ENCODE measurements at places on chromosomes 3 and 15.

DNA sequence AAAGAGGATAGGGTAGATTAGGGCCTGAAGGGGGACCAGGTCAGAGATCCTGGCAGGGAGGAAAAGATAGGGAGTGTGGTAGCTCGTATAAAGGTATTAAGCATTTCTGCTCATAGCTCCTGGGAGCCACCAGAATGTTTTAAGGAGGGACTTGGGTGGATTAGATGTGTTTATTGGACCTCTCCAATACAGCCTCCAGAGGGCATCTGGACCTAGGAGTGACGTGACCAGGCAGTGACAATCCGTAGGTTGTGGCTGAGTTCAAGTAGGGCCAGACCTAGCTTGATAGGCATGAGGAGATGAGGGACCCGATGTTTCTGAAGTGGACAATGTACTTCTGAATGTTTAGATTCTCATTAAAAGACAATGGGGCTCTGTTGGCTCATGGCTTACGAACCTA is 435.2 kb downstream of the MCTP2 start:
- no peak for DNase-seq

DNA sequence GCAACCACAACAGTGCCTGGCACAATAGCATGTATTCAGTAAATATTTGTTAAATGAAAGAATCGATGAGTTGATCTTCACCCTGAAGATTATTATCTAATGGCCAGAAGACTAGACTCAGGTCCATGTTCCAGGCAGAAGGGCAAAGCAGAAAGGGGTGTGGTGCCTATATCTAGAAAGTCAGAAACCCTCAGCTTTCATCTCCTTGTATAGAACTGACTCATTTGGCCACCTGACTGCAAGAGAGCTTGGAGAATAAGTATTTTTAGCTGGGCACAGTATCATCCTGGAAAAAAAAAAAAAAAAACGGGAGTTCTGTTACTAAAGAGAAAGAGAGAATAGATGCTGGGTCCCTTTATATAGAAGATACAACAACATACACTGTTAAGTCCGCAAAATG is 69.7 kb upstream of the SPRED1 start:
- no peak for DNase-seq

DNA sequence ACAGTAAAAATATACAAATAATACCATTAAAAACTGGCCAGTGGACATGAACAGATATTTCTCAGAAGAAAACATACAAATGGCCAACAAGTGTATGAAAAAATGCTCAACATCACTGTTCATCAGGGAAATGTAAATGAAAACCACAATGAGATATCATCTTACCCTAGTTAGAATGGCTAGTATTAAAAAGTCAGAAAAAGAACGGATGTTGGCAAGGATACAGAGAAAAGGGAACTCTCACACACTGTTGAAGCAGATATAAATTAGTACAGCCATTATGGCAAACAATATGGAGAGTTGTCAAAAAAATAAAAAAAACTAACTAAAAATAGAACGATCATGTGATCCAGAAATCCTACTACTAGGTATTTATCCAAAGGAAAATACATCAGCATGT is 222.7 kb upstream of the NAALADL2 start:
- DNase-seq = peak; percentile 67

DNA sequence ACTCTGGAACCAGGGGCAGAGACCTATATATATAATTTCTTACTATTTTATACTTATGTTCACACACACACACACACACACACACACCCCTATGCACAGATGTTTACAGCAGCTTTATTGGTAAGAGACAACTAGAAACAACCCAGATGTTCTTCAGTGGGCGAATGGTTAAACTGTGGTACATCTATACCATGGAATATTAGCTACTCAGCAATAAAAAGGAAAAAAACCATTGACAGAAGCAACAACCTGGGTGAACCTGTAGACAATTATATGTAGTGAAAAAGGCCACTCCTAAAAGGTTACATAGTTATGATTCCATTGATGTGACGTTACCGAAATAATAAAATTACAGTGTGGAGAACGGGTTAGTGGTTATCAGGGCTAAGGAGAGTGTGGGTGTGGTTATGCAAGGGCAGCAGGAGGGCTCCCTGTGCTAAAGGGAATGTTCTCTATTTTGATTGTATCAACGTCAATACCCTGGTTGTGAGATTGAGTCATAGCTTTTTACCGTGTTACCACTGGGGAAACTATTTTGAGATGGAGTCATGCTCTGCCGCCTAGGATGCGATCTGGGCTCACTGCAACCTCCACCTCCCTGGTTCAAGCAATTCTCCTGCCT is 85.5 kb downstream of the FLNB start:
- DNase-seq = no peak

GRCh38 chr3:134018406-134018805 is 11.3 kb downstream of the SLCO2A1 start:
- no peak for DNase-seq

GRCh38 chr3:72289692-72290071 is 504.7 kb upstream of the PROK2 start:
- no peak for DNase-seq

GRCh38 chr3:130539005-130539404 is 22.0 kb downstream of the COL6A6 start:
- DNase-seq = peak; percentile 65

GRCh38 chr15:66959875-66960274 is 105.5 kb upstream of the SMAD3 start:
- no peak for DNase-seq

GRCh38 chr3:15064299-15064834 is 748 bp downstream of the MRPS25 start:
- DNase-seq = peak; percentile 40

GRCh38 chr3:25582242-25582641 is 82.5 kb downstream of the TOP2B start:
- peak; percentile 41 for DNase-seq

- DNase-seq = no peak
Observed at GRCh38 chr15:85622221-85622831, 172.4 kb downstream of the KLHL25 start.

DNA sequence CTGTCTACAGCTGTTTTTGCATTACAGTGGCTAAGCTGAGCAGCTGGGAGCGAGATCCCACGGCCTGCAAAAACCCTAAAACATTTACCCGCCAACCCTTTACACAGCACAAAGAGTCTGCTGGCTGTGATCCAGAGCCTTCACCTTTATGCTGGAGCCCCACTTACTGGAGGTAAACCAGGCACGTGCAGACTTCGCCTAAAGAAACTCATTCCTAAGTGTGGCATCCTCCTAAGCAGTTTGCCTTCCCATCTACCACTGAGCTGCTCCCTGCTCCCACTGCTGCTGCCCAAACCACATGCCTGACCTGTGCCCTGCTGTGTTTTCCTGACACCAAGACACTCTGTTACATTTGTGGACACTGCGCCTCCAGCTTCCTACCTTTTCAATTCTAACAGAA is 53.0 kb downstream of the CHSY1 start:
- no peak for DNase-seq

- DNase-seq = no peak
Observed at GRCh38 chr3:4030624-4031023, 231.4 kb downstream of the LRRN1 start.

DNA sequence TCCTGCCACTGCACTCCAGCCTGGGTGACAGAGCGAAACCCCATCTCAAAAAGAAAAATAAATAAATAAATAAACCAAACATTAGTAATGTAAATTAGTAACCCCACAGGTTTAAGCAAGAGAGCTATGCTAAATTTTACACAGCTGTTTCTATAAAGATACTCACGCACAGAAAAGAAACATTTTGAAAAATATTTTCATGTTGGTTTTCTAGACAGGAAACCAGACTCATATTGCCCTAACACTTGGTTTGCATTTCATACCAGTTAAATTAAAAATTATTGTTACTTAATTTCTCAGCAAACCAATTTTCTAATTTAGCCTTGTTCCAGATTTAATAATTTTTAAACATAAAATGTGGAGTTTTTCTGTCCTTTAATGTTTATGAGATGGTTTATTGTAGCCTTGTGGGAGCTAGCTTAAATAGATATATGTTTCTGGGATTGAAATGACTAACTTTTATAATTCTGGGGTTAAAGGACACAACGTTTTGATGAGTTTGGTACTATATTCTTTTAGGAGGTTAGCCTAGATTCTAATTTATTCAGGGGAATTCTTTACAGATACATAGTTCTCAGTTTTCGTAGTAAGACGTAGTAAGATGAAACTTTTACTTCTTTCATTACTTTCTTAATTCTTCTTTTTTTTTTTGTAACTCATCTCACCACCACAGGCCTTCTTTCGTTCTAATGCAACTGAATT is 42.6 kb upstream of the SLC4A7 start:
- DNase-seq = no peak

DNA sequence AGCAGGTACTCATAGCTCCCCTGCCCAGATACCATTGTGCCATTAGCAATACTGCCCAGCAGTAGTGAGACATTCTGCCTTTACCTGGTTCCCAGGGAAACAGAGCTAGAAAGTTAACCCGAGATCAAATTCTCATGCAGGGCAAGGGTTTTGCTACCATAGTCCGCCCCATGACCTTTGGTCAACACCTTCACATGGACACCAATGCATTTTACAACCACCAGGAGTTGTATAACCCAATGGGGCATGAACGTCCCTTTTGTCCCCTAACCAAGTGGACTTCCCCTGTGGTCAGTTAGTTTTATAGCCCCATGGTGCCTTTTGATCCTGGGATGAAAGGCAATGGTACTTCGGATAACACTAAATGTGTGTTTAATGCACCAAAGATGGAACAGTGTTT is 151.7 kb upstream of the IQSEC1 start:
- no peak for DNase-seq

GRCh38 chr3:53795176-53795575 is 51.0 kb downstream of the CHDH start:
- DNase-seq = no peak

DNA sequence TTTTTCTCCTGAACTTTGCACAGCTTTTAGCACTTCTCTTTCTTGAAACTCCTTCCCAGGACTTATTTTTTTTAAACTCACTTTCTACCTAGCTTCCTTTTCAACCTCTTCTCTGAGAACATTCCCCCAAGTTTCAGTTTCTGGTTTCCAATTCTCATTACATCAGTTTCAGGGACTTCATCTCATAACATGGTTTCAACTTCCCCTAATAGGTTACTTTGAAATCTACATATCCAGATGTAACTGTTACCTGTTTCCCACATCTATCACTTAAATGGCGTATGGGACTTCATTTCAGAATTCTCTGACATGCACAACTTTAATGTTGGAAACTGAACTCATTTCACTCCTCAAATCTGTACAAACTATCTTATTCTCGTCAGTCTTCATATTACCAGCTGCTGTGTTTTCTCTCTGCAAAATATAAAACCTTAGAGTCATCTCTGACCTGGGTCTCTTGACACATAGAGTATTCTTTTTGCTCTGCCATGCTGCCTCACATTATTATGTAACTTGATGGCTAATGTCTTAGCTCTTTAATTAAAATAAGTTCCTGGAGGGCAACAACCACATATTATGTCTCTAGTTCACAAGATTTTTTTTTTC is 58.4 kb downstream of the NME9 start:
- DNase-seq = no peak

- DNase-seq = no peak
Observed at GRCh38 chr15:62732078-62732477, 310.5 kb upstream of the TPM1 start.

GRCh38 chr3:160180581-160181216 is 44.5 kb upstream of the C3orf80 start:
- peak; percentile 97 for DNase-seq

GRCh38 chr3:72590732-72591221 is 257.5 kb downstream of the SHQ1 start:
- no peak for DNase-seq

GRCh38 chr3:34268032-34268709 is 469.7 kb downstream of the PDCD6IP start:
- DNase-seq = no peak

DNA sequence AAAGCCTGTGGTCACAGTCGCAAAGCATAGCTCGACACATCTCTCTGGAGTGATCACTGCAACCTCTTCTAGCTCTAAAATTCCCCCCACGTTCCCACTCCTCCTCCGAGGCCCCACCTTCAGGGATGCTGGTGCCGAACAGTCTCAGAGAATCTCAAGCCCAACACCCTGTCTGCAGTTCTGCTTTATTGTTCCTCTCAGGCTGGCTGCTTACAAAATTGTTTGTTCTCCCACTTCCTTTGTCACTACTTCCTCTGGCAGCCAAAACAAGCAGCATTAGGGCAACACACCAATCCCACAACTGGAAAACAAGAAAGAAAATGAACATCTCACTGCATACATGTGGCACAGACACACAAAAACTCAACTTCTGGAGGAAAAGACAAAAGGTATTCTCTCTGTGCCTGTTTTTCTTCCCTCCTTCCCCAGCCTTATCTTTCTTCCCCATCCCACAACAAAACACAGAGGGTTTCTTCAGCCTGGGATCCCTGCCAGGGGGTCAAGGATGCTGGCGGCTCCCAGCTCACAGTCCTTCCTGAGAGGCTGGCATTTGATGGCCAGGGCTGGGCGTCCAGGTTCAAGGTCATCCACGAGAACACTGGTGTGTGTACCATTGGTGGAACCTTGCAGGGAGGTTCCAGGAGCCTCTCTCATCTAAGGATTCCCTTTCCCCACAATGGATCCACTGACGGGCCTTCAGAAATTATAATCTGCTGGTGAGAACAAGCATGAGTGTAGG is 108.4 kb downstream of the TMCO5A start:
- no peak for DNase-seq

DNA sequence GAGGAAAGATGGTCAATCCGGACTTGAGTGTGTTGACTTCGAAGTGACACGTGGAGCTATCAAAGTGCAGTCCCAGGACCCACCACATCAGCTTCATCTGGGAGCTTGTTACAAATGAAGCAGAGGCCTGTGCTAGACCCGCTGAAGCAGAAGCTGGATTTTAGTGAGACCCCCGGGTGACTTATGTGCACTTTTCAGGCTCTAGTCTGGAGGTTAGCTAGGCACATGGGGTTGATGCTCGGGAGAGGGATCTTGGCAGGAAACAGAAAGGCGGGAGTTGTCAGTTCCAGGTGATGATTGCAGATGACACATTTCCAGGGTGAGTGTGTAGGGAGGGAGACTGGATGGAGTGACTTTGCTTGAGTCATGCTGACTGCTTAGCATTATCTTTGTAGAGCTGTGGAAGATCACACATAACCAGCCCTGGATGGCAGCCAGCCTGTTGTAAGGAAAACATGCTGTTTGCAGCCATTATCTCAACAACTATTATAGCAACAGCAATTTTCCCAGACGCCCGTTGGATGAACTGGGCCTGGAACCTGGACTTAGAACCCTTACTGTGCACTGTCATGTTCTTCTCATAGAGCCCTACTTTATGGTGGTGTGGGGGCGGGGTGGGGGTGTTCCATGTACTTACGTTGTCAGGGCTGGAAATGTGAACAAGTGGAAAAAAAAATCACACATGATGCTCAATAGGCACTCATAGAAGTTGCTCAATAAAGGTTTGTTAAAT is 122.4 kb downstream of the THSD4 start:
- DNase-seq = no peak

- DNase-seq = no peak
Observed at GRCh38 chr15:66870880-66871388, 168.9 kb downstream of the SMAD6 start.

All from common myeloid progenitor, CD34-positive (primary cell).